Fibroblast of skin of right biceps (primary cell): ENCODE measurements at places on chromosomes 7 and 10.

DNA sequence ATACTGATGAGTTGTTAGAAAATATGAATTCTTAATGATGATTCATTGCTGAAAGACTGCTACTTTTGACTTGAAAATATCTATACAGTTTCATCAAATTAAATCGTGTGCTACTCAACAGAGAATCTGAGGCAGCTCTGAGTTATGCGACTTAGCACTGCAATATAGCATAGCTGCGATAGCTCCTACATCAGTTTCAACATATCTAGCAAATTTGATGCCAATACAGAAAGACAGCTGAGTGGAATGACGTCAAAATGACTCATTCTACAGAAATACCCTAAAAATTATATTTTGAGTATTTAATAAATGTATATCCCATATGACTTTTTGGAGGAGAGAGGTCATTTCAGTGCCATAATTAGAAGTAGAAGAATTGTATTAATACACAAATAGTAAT is 1.1 kb upstream of the TARP start:
- DNase-seq: peak; percentile 27

GRCh38 chr10:133196936-133197758 is 32.9 kb upstream of the UTF1 start:
- DNase-seq: no peak

- peak; percentile 83 for DNase-seq
Observed at GRCh38 chr10:118584181-118584954, 11.1 kb downstream of the PRLHR start.

GRCh38 chr10:14414901-14415300 is 84.2 kb upstream of the FRMD4A start:
- peak; percentile 80 for DNase-seq

- DNase-seq: no peak
Observed at GRCh38 chr7:1514995-1515401, 10.8 kb upstream of the INTS1 start.

DNA sequence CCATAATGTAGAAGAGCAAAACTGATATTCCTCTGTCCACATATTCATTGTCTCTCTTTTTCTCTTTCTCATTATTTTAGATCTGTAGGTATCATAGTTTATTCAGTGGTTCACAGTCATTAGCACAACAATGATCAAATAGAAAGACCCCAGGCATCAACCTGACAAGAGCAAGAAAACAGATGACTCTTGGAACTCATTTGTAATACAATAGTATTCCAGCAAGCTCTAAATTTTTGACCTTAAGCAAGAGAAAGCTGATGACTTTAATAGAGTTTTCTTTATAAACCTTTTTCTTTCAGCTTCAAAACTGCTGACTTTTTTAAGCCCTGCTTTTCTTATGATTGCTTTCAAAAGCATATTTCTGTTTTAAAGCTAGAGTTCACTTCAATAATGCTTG is 507.5 kb upstream of the SORCS1 start:
- no peak for DNase-seq

DNA sequence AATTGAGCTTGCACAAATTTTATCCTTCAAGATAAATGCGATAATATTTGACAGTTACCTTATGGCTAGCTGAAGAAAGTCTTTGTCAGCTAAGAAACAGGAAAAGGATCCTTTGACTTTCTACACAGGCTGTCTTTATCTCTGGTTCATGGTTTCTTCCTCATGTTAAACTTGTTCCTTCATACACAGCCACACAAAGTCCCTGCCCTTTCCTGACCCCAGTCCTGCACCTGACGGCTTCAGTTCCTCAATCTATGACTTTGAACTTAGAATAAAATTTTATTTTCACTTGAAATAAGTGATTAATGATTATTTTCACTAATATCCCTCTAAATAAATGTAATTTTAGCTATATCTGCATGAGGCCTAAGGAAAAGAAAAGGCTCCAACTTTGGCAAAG is 77.8 kb upstream of the PRSS1 start:
- no peak for DNase-seq

DNA sequence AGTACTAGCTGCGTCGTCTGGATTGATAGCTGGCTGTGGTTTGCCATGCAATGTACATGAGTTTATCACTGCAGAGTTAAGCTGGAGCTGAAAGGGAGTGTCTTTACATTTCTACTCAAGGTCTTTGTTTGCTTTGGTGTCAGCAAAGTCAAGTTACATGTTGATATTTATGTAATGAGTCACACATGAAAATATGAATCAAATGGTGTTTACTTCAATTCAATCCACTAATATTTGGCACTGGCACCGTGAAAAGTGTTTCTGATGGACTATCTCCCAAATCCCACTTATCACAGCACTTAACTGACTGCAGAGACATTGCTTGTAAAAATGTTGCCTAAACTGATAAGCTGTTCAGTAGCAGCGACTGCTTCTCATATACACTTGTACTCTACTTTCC is 395.9 kb downstream of the TFEC start:
- no peak for DNase-seq

DNA sequence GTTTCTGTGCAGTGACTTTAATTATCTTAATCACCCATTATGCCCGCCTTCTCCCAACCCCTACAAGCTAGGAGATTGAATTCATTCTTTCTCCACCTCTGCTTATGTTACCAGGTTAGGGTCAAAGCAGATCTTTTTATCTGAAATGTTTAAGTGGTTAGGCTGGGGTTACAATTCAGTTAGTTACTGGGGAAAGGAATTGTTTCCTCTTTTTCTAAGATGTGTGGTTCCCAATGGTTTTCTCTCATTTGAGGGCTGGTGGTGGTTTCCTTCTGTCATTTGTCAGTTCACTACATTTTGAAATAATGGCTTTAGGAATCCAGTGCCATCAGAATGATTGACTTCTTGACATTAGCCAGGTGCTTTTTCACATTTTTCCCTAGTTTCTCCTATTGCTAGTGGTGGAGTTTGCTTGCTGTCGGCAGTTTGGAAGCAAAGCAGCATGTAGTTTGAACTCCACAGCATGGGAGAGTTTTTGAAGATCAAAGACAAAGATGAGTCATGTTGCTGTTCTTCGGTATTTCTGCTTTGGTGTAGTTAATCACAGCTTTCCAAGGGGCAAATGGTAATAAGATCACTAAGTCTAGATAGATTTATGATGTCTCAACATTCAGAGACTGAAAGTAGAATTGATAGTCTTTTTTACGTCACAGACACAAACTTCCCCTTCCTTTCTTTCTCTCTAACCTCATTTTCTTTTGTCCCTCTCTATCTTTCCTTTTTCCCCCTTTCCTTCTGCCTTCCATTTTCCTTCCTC is 168.2 kb downstream of the SND1 start:
- peak; percentile 73 for DNase-seq

- DNase-seq: no peak
Observed at GRCh38 chr10:25487266-25487665, 312.5 kb downstream of the GPR158 start.
